ENCODE measurements at places on chromosomes 11 and 22.

GRCh38 chr11:72781313-72782080, 12.3 kb downstream of the STARD10 start:
- peak; percentile 36 for DNase-seq

DNA sequence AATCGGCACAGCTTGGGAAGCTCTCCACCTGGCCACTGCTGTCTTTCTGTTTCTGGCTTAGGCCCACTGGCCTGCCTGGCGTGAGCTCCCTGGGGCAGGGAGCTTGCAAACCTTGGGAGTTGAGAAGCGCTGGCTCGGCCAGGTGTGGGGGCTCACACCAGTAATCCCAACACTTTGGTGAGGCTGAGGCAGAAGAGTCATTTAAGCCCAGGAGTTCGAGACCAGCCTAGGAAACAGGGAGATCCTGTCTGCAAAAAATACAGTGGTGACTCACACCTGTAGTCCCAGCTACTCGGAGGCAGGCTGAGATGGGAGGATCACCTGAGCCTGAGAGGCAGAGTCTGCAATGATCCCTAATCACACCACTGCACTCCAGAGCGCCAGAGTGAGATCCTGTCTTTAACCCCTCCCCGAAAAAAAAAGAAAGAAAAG, 4.0 kb downstream of the AP5B1 start:
- DNase-seq = no peak

DNA sequence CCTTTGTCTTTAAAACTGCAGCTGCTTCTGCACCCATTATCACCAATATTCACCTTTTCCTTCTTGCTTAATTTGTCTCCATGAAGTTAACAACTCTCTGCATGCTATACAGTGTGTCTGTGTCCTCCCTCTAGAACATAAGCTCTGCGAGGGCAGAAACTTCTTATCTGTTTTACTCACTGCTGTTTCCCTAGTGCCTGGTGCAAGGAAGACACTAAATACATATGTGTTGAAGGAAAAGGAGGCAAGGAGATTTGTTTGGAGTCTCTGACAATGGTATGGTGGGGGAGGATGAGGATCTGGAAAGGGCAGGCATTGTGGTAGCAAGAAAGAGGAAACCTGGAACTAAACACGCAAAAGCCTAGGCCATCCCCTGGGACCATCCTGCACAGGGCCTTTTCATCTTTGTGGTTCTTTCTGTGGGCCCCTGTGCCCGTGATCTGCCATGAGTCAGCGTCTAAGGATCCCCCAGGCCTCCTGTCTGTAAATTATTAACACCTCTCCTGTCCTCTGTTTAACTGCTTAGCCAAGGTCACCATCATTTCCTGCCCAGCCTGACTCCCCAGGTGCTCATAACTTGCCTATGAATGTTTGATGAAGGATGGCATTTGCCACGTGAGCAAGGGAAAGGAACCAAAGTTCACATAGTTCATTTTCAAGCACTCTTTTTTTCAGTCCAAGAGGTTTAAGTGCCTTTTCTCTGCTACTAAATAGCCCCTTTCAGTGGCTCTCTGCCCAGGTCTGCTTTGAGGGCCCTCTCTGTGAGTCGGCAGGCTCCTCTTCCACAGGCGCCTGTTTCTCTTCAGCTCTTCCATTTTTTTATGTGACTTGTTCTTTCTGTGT, 131.1 kb downstream of the RASSF10 start:
- no peak for DNase-seq

DNA sequence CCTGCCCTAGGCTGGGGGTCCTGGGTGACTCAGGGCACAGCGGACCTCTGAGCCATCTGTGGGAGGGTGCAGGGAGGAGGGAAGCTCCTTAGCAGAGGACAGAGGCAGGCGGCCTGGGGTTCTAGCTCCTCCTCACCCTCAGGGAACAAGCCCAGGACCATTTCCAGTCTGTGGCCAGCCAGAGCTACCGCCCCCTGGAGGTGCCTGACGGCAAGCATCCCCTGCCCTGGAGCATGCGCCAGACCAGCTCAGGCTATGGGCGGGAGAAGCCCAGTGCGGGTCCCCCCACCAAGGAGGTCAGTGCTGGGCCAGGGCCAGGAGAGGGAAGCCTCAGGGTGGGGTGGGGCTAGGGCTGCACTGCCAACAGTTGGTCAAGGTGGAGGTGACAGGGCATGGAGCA, 26.0 kb upstream of the LRRC10B start:
- DNase-seq = no peak

DNA sequence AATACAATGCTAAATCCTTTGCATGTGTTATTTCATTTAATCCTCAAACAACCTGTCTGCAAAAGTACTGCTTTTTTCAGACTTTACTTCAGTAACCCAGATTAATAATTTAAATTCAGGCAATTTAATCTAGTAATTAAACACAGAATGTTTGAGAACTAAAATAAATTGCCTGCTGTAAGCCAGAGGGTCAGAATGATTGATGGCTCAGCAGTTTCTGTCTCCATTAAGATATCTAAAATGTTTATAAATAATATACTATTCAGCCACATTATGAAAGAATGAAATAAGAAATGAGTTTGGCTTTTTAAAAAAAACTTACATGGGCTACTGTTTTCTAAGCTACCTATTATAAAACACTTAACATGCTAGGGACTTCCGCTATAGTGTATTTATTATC, 846.0 kb downstream of the FAM181B start:
- DNase-seq = no peak

- DNase-seq = no peak
Observed at GRCh38 chr11:14373941-14374646, 15.1 kb upstream of the RRAS2 start.

DNA sequence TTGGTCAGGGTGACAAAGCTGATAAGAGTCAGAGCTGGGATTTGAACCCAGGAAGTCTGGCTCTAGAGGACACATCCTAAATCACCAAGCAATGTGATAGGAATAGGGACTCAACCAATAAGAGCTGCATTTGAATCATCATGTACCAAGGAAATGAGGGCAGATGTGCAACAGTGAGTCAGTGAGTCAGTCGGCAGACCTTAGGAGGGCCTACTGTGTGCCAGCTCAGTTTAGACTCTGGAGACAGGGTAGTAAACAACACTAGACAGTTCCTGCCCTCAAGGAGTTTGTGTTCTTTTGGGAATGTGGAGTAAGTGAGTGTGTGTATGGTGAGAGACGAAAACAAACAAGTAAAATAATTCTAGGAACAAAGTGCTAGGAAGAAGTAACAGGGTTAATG, 11.2 kb downstream of the IL10RA start:
- no peak for DNase-seq

All from activated T-helper 1 cell treated with Interleukin-2 at 50 U/mL for 16 hours (primary cell).